Neuronal stem cell (in vitro differentiated cells): ENCODE measurements at places on chromosomes 11 and 22.

- DNase-seq, result no peak
These were observed 5.3 kb downstream of the KCNK7 start for GRCh38 chr11:65590240-65590738.

- DNase-seq, result no peak
These were observed 550.7 kb downstream of the INSC start for GRCh38 chr11:15665368-15665871.

- DNase-seq, result no peak
These were observed 12.1 kb downstream of the DERL3 start for GRCh38 chr22:23826510-23827350.

GRCh38 chr11:103924166-103925013 is 112.0 kb upstream of the DDI1 start:
- DNase-seq, result no peak

DNA sequence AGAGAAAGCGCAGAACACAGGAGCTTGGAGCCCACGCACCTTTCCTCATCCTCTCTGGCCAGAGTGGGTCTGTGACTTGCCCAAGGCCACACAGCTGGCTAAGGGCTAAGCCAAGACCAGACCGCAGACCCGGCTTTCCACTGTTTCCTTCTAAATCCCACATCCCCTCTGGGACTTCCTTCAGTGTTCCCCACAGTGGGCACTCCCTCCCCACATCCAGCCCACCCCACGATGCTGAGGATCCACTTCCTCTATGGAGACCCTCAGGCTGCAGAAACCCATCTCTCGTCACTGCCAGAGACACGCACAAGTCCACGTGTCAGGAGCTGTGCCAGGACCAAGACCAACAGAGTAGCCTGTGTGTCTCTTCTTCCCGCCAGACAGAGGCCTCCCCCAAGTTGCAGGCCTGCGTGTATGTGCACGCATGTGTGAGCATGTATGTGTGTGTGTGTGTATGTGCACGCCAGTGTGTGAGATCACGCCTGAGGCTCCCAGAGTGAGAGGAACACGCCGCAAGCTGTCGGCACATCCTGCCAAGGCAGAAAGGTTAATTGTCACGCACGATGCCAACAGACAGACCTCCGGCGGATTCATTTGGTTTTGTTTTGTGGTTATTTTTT is 21.6 kb downstream of the PDGFB start:
- no peak for DNase-seq

DNA sequence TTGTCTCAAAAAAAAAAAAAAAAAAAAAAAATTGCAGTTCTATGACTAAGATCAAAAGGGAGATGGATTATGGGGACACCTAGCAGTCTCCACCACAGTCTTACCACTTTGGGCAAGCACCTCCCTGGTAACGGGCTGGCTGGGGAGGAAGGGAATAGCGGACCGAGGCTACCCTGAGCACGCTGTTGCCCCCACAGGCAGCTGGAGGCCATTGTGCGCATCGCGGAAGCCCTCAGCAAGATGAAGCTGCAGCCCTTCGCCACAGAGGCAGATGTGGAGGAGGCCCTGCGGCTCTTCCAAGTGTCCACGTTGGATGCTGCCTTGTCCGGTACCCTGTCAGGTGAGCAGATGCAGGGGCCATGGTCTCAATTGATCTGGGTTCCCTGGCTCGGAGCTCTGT is 21.2 kb downstream of the MCM5 start:
- no peak for DNase-seq

- DNase-seq, result no peak
These were observed 115.6 kb downstream of the FANCF start for GRCh38 chr11:22510010-22510409.

DNA sequence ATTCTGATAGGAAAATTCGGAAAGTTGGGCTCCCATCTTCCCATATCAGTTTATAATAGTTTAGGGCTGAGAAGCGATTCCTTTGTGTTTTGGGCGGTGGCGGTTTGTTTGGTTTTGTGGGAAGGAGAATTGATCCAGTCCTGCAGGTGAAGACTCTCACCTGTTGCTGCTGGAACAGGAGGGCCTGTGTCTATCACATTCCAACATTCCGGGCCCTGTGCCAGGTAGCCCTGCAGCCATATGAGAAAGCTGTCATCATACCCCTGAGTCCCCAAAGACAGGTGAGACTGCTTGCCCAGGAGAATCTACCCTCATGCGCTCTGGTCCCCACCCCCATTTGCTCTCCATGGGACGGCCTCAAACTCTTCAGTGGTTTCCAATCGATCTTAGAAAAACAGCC is 62.1 kb downstream of the TRAF6 start:
- no peak for DNase-seq

GRCh38 chr11:123381149-123381548 is 48.9 kb upstream of the GRAMD1B start:
- DNase-seq, result no peak

GRCh38 chr22:39197578-39197977 is 45.1 kb upstream of the CBX7 start:
- DNase-seq, result no peak

GRCh38 chr11:58919980-58920379 is 19.3 kb upstream of the GLYATL1 start:
- no peak for DNase-seq

DNA sequence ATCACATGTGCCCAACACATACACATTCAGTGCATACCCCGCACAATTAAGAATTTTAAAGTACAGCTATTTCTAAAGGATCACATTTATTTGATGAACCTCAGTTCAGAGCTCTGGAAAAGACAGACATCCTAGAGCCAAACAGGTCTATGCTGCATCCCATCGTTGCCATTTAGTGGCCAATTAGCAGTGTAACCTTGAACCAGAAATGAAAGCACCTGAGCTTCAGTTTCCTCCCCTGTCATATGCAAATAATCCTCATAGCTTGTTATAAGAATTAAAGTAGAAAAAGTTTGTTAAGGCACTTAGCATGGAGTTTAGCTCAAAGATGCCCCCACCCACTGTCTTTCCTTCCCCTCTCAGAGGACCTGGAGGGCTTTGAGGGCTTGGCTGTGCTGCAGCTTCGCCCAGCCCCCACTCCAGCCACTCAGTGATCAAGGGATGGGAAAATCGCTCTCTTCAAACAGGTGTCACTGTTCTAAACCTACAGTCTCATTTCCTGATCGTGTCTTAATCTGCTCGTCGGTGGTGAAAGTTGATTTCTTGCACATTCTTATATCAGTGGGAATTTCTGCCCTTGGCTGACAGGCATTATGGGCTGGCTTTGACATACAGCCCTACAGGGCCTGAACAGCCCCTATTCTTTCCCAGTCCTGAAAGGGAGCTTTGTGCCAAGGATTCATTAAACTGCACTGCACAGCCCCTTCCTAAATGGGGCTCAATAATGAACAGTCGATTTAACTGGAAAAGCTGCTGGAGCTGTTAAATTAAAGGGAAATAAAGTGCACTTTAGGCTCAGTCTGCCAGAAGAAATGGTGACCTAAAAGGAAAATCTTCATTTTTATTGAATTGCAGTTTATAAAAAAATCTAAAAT is 23.3 kb upstream of the FAM181B start:
- peak; percentile 17 for DNase-seq

DNA sequence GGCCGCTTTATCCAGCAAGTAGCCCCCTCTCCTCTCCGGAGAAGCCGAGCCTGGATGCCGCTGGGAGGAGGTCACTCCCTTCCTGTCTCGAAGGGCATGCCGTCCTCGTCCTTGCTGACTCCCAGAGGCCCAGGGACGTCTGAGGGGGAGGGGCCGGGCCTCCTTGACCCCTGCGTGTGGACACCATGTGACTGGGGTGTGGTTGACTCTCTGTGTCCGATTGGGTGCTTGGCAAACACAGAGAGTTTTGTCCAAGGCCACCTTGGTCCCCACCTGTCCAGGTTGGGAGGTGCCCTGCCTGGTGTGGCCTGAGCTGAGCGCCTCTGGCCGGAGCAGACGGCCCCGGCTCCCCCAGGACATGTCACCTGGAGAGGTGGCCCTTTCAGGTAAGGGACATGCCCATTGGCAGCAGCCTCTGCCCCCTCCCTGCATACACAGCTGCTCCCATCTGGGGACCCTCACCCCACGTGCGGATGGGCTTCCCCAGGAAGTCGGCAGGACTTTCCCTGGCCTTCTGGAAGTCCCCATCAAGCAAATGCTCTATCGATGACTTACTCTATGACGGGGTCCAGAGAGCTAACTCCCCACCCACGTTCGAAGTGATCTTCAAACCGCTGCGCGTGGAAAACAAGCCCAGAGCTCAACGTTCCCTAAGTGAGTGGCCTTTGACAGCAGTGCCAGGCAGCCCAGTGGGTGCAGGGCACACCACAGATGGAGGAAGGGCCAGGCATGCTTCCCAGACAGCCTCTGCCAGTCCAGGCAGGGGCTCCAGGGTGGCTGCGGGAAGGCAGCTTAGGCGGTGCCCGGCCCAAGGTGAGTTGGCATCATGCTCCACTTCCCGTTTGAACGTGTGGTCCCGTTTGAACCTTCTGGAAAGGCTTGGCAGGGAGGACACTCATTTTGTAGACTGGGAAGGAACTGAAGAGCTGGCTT is at the start of gene SMIM38:
SMIM38 (plus strand) TSS at position 634 of the 933 bp plus-strand sequence. CDS start 1,912 bp downstream, outside the sequence.
- no peak for DNase-seq

GRCh38 chr22:29623553-29624169 is 20.2 kb downstream of the NF2 start:
- DNase-seq, result no peak

GRCh38 chr11:86073948-86074347 is 5.1 kb upstream of the PICALM start:
- no peak for DNase-seq

GRCh38 chr22:25777870-25778269 is 35.9 kb downstream of the MYO18B start:
- no peak for DNase-seq

DNA sequence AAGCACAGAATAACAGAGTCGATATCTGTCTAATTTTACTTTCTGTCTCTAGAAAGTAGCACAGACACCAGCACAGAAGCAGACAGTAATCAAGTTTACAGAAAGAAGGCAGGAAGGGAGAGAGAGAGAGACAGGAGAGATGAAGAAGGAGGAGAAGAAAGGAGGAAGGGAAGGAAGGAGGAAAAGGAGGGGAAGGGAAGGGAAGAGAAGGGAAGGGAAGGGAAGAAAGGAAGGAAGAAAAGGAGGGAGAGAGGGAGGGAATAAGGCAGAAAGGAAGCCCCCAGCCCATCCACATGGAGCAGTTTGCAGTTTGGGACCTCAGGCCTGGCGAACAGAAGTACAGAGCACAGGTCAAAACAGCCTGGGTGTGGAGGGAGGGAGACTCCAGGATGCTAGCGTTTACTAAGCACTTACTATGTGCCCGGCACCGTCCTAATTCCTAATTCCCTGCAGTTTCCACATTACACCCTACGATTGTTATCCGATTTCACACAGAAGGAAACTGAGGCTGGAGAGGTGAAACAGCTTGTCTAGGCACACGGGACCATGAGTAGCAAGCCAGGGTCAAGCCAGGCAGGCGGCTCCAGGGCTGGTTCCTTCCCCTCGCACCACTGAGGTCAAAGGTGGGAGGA is 46.0 kb upstream of the WNT7B start:
- DNase-seq, result no peak

DNA sequence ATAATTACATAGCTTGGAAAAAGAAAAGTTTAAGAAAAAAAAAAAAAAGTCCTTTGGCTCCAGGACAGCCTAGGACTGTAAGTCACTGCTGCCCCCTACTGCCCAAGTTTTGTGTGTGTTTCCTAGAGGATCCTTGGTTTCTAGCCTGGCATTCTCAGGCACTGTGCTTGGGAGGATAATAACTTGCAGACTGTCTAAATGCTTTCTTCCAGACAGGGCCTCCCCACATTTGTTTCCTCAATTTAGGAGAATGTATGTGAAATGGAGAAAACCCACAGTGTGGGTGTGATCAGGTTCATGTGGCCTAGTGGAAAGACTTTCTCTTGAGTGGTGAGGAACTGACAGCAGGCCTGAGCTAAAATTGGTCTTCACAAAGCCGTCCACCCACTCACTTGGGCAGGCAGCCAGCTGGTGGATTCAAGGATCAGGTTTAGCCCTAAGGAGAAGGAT is 191.0 kb downstream of the NAV2 start:
- DNase-seq, result peak; percentile 72

DNA sequence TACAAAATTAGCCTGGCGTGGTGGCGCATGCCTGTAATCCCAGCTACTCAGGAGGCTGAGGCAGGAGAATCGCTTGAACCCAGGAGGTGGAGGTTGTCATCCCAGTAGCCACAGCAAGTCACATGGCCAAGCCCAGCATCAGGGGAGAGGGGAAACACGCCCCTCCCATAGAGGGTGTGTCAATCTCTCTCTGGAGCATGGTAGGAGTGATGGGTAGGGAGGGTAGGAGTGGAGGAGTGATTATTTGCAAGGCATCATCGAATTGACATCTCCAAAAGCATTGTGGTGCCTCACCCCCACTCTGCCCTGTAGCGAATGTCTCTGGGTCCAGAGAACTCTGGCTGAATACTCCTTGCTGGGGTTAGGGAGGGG is 6.1 kb upstream of the SSTR3 start:
- no peak for DNase-seq

- DNase-seq, result no peak
These were observed 6.8 kb upstream of the CTSD start for GRCh38 chr11:1770528-1770927.

DNA sequence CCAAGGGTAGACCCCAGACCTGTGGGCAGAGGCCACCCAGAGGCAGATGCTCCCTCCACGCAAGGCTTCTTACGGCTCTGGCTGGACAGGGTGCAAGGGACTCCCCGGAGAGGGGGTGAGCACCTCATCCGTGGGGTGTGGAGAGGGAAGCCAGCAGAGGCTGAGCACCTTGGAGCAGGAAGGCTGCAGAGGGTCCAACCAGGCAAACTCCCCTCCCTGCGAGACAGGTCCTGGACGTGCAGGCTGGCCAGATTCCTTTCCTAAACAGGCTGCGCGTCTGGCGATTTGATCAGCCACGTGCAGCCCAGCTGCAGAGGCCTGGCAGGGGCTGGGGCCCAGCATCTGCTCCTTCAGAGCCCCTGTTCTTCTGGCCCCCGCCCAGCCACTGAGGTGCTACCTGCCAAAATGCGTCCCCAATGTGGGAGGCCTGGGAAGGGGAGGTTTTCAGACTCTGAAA is 49.3 kb downstream of the WNT11 start:
- no peak for DNase-seq

DNA sequence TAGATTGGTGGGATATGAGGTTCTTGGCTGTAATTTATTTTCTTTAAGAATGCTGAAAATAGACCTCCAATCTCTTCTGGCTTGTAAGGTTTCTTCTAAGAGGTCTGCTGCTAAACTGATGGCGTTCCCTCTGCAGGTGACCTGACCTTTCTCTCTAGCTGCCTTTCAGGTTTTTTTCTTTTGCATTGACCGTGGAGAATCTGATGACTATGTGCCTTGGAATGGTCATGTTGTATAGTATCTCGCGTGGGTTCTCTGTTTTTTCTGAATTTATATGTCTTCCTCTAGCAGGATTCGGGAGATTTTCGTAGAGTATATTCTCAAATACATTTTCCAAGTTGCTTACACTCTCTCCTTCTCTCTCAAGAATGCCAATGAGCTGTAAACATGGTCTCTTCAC is 122.2 kb downstream of the DDX10 start:
- no peak for DNase-seq

- DNase-seq, result no peak
These were observed 317.9 kb downstream of the TMEM135 start for GRCh38 chr11:87355596-87355995.

- no peak for DNase-seq
These were observed 15.3 kb upstream of the SYTL2 start for GRCh38 chr11:85826116-85826855.

- DNase-seq, result no peak
These were observed 9.9 kb downstream of the EIF1AD start for GRCh38 chr11:65992056-65992455.
